Forelimb muscle (tissue), 1 donor: ENCODE measurements at places on chromosomes 5 and 9.

- no peak for DNase-seq
Observed at GRCh38 chr9:123331346-123332060, 24.5 kb upstream of the CRB2 start.

DNA sequence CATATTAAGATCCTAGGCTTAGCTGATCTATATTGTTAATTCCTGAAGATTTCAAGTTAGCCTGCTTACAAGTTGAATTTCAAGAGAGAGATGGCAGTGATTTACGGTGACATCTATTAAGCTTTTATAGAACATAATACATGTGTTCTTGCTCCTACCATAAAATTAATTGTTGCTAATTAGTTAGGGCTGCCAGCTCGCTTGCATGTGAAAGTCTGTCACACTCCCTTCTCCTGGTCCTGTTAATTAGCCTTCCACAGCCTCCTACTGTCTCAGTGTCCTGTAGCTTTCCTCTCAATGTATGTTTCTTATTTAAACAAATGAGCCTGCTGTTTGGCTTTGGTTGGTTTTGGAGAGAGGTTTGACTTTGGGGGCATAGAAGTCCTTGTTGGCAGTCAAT is 247.2 kb downstream of the NTRK2 start:
- DNase-seq, result no peak

DNA sequence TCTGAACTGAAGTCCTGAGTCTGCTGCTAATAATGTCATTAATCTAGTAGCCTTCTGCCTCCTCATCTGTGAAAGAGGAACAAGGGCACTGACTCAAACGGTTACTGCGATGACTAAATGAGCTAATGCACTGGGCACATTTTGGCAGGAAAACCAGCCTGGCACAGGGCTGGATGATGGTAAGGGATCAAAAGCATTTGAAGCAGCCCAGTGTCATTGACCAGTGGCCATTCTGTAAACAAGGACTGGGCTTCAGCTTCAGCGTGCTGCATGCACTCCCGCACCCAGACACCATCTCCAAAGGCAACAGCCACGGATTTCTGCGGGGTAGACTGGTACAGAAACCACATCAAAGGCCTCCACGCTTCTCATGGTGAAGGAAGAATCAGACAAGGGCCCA is 8.0 kb downstream of the GCNT4 start:
- DNase-seq, result no peak

DNA sequence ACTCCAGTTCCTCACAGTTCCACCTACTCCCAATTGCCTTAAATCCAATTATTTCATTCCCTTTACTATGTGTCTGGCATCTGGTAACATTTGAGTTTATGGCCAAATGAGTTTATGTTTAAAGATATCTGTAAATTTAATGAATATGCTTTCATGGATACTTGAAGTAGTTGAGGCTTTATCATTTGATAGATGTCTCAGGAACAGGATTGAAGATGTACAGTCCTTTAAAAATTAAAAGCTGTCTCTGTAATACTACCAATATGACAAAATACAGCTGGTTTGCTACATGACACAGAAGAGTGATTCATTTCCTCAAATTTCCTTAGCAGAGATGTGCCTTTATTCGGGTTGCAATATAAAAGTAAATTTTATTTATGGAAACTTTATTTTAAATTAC is 2326.0 kb upstream of the ACO1 start:
- no peak for DNase-seq

DNA sequence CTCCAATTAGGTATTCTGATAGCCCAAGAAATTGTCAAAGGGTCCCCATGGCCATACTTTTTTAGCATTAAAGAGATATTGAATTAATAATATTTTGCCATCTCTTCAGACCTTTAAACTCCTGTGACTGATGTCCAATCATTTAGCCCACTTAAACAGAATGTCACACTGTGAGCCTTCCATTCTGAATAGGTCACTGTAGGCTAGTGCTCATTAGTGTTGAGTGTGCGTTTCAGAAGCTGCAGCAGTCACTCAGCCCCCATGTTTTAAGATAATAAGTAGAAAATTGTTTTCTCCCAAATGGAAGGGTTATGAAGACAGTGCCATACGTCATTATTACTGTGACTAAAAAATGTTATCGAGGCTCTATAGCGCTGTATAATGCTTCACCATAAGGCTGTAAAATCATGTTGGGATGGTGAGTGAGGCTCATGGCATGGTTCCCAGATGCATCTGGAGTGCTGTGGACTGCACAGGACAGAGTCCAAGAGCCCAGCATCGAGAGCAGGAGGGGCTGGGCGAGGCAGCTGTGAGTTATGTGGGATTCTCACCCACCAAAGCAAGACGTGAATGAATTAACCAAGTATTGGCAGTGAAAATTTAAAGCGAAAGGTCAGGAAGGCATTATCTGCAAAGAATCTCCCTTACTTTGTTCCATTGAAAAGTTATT is 2112.9 kb upstream of the WWC1 start:
- no peak for DNase-seq

DNA sequence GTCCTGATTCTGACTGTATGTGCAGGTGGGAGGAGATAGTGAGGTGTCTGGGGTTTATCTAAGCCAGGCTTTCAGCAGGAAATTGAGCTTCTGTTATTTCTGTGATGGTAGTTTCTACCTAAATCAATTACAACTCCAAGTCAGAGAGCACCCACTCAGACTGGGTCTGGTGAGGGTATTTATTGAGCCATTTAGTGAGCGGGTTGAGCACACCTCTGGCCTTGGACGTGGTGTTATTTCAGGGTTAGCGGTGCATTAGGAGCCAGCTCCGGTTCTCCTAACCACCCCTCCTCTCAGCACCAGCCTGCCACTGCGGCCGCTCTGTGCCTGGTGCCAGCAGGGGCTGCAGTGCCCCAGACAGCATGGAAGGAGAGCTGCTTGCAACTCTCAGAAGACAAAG is 238.9 kb downstream of the CACNA1B start:
- DNase-seq, result no peak

DNA sequence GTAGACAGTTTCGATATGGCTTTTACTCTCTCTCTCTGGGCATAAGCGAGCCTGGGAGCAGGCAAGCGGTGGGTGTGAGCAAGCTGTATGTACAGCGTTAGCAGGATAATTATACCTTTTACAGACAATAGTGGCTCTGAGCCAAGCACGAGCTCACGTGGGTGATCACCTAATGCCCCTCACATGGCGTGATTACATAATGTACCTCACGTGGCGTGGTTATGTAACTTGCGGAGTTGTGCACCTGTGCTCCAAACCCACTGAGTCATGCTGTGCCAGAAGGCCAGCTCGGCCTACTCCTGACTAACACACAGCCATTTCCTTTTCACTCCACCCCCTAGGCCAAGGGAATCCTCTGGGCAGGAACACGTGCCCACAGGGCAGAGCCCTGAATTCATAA is 797.2 kb downstream of the EFNA5 start:
- DNase-seq, result no peak

- no peak for DNase-seq
Observed at GRCh38 chr9:15834541-15834940, 281.7 kb downstream of the CCDC171 start.

GRCh38 chr5:151254556-151254955 is 1.6 kb downstream of the GM2A start:
- no peak for DNase-seq

DNA sequence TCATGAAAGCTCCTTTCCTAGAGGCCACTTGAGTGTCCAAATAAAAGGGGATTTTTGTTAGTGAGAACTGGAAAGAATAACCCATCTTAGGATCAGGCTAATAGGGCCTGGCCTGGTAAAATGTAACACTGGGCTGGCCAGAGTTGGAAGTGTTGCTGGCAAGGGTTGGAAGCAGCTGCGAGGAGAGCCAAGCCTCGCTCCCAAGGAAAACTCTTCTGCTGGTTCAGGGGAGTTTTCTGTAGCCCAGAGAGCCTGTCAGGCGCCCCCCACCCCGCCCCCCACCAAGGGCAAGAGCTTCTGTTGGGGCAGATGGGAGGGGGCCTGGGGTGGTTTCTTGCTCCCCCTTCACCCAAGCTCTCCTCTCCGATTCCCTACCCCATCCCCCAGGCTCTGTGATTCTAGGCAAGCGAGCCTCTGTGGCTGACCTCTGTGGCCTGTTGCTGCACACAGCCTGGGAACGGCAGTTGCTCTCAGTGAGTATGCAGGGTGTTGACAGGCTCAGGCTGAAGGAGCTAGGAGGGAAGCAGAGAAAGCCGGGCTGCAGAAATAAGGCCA is 547.8 kb downstream of the CCDC171 start:
- DNase-seq, result no peak

DNA sequence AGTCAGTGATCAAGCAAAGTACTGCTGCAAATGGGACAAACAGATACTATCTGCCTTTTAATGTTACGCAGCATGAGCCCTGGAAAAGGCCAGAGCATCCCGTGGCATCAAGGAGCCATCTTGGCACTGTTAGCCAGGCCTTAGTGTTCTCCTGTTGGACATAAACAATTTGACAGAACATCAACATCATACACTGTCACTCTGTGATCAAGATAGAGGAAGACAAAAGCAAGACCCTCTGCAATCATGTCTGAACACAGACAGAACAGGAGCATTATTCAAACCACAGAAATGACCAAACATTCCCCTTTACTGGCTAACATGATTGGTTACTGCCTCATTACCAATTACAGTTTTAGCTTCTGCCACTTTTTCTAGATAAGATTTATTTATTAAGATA is 21.2 kb upstream of the ROPN1L start:
- DNase-seq, result no peak

DNA sequence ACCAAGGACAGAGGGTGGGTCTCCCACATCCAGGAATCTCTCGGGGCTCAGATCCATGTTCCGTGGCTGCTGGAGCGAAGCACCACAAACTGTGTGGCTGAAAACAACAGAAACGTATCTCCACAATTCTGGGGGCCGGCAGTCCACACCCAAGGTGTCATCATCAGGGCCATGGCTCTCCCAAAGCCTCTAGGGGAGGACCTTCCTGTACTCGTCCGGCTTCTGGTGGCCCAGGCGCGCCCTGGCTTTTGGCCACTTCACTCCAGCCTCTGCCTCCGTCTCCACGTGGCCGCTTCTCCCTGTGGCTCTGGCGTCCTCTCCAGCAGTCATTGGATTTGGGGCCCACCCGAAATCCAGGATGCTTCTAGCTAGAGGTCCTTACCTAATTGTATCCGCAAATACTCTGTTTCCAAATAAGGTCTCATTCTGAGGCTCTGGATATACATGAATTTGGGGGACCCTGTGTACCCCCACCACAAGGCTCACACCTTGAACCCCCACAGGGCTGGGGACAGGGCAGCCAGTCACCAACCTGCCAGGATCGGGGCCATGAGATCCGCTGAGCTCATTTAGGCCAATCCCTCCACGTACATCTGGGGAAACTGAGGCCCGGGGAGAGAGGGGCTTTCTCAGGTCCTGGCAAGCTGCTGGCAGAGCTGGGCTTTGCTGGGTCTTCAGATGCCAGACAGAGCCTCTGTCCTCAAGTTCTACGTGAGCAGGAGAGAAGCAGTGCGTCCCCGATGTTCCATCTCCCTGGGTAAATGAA is 158.2 kb downstream of the OLFM1 start:
- no peak for DNase-seq

- no peak for DNase-seq
Observed at GRCh38 chr5:84162695-84163094, 222.0 kb downstream of the EDIL3 start.

GRCh38 chr5:178475422-178475821 is 114.8 kb downstream of the COL23A1 start:
- no peak for DNase-seq

DNA sequence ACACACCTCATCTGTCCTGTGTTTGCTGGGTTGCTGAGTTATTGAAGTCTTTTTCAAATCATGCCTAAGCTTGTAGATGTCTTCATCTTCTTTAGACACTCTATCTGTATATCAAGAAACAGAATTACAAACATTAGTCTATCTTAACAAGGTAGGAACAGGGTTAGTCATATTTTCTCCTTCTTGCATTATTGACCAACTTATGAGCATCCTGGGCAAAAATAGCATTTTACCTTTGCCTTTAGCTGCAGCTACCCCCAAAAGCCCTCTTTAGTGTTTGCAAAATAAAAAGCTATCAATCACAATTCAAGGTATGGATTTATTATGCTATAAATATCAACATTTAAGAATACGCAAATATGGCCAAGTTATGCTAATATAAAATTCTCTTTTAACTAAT is 3.4 kb downstream of the PLK2 start:
- no peak for DNase-seq

- DNase-seq, result no peak
Observed at GRCh38 chr9:95822583-95823431, 52.7 kb upstream of the ERCC6L2 start.

DNA sequence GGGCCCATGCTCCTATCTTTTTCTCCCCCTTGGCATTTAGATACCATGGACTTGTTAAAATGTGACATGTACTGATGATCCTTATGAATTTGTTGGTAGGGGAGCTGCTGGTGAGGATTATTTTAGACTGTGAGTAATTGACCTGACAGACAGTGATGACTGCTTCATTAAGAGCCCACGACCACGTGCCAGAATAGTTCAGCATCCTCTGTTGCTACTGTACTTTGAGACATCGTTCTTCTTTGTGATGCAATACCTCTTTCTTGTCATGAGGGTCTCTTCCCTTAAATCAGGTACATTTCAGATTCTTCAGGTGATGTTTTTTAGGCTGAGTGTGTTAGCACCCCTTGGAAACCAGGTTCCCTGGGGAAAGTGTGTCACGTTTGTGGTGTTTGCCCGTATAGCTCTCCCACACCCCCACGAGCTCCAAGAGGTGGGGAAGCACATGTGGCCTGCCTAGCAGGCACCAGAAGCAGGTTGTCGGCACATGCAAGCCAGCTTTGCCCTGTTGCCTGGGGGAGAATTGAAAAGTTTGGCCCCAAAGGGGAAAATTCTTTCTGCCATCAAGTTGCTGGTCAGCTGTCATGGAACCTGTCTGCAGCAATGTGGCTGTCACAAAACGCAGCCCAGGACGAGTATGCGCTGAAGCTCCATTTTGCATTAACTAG is 25.1 kb downstream of the QRFP start:
- no peak for DNase-seq

- no peak for DNase-seq
Observed at GRCh38 chr9:22044583-22044982, 35.5 kb upstream of the CDKN2B start.

- no peak for DNase-seq
Observed at GRCh38 chr5:143776951-143777350, 35.0 kb upstream of the HMHB1 start.

DNA sequence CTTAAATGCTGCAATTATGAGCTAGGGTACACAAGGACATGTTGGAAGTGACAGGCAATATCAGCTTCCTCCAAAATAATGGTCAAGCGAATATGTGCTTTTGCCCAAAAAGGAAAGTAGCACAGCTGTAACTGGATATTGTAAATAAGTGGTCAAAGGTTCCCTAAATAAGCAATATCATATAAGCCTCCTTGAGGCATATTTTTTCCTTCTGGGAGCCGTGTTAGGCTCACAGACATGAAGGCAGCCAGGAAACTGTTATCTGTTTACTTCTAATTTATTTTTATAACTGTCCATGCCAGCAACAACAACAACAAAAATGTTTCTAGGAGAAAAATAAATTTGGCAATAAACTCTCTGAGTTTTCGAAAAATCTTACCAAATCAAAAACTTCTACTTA is 648.3 kb downstream of the PDE4D start:
- no peak for DNase-seq

- DNase-seq, result no peak
Observed at GRCh38 chr5:145846081-145846480, 10.9 kb upstream of the PRELID2 start.

- no peak for DNase-seq
Observed at GRCh38 chr5:160230686-160231527, 1.6 kb downstream of the FABP6 start.
